ENCODE measurements at places on chromosomes 2 and 18.

- no peak for DNase-seq
These were observed 356.0 kb upstream of the GALNT5 start for GRCh38 chr2:156901373-156902031.

- no peak for DNase-seq
These were observed 24.0 kb upstream of the FAM136A start for GRCh38 chr2:70325875-70326274.

- no peak for DNase-seq
These were observed 104.6 kb upstream of the TEX51 start for GRCh38 chr2:126793885-126794613.

DNA sequence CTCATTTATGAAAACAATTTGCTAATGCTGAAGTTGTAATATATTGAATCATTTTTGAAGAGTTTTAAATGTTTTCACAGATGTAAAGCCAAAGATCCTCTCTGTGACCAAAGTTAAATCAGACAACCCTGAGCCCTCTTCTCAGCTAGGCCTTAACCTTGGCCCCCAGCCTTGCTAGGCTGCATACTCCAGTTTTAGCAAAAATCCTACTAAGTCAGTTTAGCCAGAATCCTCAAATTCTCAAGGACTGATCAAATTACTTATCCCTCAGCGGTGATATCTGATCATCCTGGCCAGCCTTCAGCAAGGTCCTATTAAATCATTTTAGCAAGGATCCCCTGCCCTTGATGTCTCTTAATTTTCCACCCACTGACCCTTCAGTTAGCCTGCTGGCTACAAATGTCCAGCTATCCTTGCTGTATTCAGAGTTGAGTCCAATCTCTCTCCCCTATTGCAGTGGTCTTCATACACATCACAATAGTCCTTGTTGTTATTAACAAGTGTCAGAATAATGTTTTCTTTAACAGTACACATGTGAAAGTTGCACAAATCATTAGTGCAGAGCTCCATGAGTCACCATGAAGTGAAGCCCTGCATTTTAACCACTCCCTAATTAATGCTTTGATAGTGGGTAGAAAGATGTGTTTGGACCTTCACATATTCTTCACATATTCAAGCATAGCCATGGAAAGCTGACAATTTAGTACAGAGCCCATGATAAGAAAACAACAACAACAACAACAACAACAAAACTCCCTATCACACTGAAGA lies 206.4 kb downstream of the NBAS start:
- no peak for DNase-seq

GRCh38 chr18:72830109-72830508 lies 37.7 kb downstream of the NETO1 start:
- DNase-seq: no peak

DNA sequence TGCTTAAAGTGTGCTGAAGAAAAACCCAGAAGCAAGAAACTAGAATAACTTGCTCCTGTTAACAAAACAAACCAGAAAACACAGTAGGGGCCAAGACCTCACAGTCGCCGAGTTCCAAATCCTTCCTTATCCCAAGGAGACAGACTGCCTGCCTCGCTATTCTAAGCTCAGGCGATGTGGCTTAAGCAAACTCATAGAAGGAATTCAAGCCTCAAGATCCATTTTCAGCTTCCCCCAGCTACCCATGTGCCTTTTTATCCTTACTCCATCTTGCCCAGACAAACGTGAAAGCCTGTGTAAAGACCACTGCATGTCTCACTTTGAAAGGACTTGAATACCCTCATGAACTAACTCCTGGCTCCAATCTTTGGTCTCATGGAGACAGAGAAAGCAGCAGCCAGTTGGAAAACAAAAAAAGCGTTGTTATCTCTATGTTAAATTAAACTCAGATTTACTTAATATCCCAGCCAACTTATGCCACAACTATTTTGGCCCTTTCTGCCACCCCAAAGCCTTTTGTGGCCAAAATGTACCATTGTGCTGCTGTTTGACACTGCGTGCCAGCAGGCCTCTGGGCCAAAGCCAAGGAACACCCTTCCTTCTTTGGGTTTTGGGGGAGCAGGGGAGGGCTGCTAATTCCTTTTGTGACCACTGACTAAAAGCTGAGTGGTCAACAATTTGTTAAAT lies 123.2 kb upstream of the FZD5 start:
- no peak for DNase-seq

- DNase-seq: no peak
These were observed 5.4 kb upstream of the CPS1 start for GRCh38 chr2:210551001-210551400.

GRCh38 chr18:58958628-58959027 lies 94.0 kb downstream of the ZNF532 start:
- DNase-seq: no peak

- DNase-seq: no peak
These were observed 676.0 kb upstream of the SALL3 start for GRCh38 chr18:78303519-78304191.

- DNase-seq: no peak
These were observed 167.9 kb downstream of the IRS1 start for GRCh38 chr2:226631671-226632070.

Measured in activated naive CD4-positive, alpha-beta T cell (primary cell).